GM04504 (cell line): ENCODE measurements at places on chromosomes 7 and 10.

DNA sequence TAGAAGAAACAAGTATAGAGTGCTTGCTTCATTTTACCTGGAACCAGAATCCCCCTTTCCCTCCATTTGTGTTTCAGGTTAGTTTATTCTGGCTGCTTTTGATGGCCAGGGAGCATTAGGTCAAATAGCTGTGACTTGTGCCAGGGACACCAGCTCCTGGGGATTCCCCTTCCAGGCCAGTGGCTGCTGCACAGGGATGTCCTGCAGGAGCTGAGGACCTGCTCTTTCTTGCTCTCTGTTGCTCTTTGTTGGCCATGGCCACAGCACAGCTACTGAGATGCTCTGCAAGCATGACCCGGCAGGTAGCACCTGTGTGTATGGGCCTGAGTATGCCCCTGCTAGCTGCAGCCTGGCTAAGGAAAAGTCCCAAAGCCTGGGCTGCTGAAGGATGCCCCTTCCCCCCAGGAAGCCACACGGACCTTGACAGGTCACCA lies 208.9 kb downstream of the EBF3 start:
- no peak for DNase-seq

GRCh38 chr10:16893664-16894063 lies 76.4 kb upstream of the RSU1 start:
- DNase-seq: no peak

- DNase-seq: no peak
Observed at GRCh38 chr10:31935678-31936077, 7.0 kb upstream of the ARHGAP12 start.

DNA sequence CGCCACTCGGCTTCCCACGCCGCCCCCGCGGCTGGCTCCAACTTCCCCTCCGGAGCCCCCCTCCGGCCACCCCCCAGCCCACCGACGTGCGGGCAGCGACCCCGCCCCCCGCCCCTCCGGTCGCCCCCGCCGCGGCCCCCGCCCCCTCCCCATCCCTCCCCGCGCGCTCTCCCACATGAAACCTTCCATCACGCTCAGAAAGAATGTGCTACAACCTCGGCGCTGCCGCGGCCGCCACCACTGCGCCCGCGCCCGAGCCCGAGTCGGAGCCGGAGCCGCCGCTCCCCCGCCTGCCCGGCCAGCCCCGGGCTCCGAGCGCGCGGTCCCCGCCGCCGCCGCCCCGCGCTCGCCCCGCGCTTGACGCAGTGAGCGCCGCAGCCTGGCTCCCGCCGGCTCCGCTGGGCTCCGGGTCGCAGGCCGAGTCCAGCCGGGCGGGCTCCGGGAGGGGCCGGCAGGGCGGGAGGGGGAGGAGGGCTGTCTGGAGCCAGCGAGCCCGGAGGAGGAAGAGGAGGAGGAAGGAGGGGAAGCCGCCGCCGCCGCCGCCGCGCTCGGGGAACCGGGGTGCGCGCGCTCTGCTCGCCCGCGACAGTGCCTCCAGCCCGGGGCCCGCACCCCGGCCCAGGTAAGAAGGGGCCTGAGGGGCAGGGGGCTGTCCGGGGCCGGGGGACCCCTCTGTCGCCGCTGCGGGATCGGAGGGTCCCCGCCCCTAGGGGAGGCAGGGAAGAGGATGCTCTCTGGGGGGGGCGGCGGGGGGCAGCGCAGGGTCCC lies 4.3 kb upstream of the ELFN1 start:
- no peak for DNase-seq

DNA sequence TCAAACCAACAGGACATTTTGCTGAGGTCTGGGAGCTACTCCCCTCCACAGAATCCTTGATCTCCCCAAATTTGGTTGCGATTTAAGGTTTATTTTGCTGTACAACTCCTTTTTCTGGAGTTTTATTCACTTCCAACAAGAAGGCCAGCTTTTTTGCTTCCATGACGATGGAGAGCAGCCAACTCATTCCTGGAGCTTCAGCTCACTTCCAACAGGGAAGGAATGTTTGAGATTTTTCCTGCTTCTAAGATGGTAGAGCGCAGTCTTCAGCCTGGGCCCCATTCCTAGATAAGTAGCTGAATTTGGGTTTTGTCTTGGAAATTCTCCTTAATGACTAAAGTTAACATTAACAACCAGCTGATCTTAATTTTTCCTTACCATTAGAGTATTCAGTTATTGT lies 30.9 kb upstream of the CREB3L2 start:
- DNase-seq: no peak

DNA sequence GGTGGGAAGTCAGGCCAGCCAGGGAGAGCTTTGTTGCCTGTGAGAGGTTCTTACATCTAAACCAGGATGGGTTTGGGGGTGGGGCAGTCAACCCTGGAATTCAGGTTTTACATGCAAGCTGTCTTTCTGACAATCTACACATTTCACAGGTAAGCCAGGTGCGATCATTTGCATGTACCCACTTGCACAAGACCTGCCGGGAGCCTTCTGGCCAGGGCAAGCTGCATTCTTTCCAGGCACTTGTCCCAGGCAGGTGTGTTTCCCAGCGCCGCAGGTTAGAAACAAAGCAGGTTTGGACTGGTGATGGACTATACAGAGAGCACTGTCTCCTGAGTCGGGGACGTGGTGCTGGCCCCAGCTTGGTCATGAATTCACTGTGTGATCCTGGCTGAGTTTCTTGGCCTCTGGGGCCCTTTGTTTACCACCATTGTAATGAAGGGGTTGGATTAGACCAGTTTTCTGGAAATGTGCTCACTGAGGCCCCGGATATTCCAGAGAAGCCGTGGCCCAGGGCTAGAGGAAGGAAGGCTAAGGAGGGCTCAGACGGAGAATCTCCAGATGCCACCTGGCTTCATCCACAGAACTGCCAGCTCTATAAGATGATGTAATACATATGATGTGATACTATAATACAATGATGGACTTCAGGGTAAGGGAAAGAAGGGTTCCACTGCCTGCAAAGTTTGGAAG lies 205.2 kb upstream of the SVIL start:
- no peak for DNase-seq
